NCI-H1092 treated with DMSO at 0.1 percent for 48 hours (cell line): ENCODE measurements at places on chromosomes 7 and 10.
A peak's percentile ranks its signal among the peaks of the same experiment; 100 is the strongest.

GRCh38 chr10:47073967-47074366 lies 162.7 kb downstream of the PTPN20 start:
- DNase-seq: no peak

GRCh38 chr7:128831994-128832879 lies 2.0 kb downstream of the FLNC start:
- peak; percentile 39 for DNase-seq

- DNase-seq: no peak
Measured at GRCh38 chr10:57621466-57621865, 646.2 kb downstream of the IPMK start.

- peak; percentile 38 for DNase-seq
Measured at GRCh38 chr7:126569402-126569801, 683.3 kb downstream of the GRM8 start.

- DNase-seq: no peak
Measured at GRCh38 chr7:27204851-27205322, 5.0 kb upstream of the HOXA13 start.

- no peak for DNase-seq
Measured at GRCh38 chr10:114697061-114697598, 39.1 kb upstream of the ABLIM1 start.

DNA sequence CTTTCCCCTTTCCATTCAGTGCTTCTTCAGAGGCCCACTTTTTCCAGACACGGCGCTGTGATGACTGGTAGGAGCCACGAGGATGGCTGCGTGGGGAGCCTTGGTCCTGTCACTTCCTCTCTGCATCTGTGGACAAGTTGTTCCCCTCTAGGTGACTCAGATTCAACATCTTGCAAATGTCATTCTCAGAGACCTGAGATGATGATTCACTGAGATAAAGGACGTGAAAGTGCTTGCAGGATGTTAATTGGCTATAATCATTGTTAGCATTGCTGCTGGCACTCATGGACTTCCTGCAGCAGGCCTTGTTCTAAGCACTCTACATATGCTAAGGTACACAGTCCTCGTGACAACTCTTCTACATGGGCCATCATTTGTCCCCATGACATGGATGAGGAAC lies 489.8 kb upstream of the ZMIZ1 start:
- no peak for DNase-seq

GRCh38 chr7:135993950-135994349 lies 16.8 kb upstream of the MTPN start:
- DNase-seq: no peak

GRCh38 chr10:5550250-5550545 lies 25.4 kb downstream of the CALML3 start:
- DNase-seq: no peak

DNA sequence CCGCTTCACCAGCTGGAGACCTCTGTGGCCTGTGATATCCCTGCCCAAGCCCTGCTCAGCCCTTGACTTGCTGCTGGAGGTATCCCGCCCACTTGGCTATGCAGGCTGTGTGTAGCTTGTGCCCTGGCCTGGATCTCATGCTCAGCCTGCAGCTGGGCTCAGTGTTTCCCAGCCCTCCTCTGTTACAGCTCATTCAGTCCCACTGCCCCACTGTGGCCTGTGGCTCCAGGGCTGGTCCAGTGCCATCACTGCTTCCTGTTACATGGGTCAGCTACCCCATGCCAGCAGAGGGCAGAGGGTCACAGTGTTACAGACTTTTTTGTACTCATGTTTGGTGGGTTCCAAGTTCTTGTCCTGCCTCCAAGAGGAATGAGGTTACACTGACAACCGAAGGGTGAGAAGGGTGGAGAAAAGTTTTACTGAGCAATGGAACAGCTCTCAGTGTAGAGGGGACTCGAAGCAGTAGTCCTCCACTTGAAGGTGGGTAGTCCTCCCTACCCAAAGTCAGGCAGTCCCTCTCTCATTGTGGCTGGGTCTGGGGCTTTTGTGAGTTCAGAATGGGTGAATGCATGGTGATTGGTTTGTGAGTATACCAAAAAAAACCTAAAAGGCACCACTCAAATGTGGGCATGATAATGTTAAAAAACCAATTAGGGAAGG lies 100.4 kb downstream of the ANKRD7 start:
- no peak for DNase-seq

DNA sequence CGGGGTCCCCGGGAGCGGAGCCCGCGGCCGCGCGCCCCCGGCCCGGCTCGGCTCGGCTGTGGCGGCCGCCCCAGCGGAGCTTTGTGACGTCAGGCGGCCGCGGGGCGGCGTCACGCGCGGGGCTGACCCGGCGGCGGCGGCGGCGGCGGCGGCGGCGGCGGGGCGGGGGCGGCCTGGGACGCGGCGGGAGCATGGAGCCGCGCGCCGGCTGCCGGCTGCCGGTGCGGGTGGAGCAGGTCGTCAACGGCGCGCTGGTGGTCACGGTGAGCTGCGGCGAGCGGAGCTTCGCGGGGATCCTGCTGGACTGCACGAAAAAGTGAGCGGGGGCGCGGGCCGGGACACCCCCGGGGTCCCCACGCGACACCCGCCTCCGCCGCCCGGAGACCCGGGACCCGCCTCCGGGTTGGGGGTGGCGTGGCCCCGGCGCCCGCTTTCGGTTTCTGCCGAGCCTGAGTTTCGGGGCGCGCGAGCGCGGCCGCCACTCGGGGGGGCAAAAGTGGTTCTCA lies at the start of gene PWWP2B:
TSS of gene PWWP2B (plus strand) at position 165 of the 506 bp plus-strand sequence. CDS start at position 192, 27 bp downstream.
- DNase-seq: no peak

GRCh38 chr7:95579318-95579717 lies 17.0 kb downstream of the PDK4 start:
- DNase-seq: no peak

- DNase-seq: no peak
Measured at GRCh38 chr7:25963733-25964132, 188.3 kb upstream of the NFE2L3 start.

DNA sequence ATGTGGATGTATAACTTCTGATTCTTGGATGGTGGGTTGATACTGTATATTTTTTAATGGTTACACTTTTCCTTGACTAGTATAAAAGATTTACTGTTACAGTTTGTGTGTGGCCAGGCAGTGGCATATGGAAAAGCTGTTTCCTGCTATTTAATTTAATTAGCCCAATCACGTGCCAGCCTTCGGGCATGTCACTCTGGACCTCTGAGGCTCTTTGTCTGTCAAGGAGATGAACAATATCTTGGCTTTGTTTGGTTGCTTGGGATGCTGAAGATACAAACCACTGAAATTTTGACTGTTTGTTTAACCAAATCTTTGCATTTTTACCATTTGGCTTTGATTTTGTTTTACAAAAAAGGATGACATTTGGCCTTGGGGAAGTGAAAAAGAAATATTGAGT lies 185.0 kb downstream of the HDAC9 start:
- no peak for DNase-seq

GRCh38 chr7:5612695-5613094 lies 168.8 kb downstream of the RNF216 start:
- no peak for DNase-seq

GRCh38 chr7:134155206-134155605 lies 28.1 kb downstream of the LRGUK start:
- DNase-seq: no peak
